ENCODE measurements at places on chromosomes 5 and 9. TPM values are rescaled to one million over a fixed set of nuclear protein-coding genes. Genes with fewer than 3 reads are reported as not detected.
A peak's percentile ranks its signal among the peaks of the same experiment; 100 is the strongest.

DNA sequence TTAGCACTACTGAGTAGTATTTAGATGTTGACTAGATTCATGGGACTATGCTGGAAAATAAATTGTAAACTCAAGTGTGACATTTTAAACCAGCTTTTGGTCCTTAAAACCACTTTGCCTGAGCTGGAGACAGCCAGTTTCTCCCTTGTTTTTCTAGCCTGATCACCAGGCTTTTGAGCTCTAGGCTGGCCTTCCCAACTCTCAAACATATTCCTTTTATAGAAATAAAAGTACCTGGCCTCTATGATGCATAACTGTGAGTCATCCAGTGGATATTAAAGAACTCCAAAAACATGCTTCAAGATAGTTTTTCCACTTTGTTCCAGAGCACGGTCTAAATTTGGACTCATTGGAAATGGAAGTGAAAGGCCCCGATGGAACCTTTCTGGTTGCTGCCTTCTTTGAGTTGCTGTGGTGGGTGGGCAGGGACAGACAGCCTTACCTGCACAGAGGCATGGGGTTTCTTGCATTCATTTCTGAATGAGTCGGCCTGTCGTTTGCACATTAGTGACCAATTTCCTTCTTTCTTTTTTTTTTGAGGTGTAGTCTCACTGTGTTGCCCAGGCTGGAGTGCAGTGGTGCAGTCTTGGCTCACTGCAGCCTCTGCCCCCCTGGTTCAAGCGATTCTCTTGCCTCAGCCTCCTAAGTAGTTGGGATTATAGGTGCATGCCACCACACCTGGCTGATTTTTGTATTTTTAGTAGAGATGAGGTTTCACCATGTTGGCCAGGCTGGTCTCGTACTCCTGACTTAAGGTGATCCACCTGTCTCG, 43.1 kb downstream of the TRIO start:
- no peak for DNase-seq

DNA sequence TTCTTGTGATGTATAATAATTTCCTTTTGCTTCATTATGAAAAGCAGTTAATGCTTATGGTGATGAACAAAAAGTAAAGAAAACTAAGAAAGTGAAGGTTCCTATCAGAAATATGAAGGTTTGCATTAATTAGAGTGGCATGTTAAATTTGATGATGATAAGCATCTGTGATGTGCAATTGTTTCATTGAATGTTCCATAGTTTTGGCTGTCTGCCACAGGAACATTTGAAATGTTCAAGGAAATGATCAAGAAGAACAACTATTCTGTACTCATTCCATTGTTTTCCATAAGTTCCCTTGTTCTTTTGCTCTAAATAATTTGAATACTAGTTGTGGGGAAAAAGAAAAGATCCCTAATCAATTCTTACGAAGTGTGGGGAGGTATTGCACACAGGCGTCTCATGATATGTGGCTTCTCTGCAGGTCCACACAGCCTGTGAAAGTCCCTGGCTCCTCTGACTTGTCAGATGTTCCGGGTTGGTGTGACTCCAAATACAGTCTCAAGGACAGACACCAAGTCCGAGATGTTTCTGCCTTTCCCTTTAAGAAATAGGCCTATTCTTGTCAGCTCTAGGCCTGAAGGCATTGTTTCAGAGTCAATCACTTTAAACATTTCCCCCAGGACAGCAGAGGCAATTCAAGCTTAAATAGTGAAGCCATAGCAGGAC, 152.6 kb upstream of the MAST4 start:
- no peak for DNase-seq

DNA sequence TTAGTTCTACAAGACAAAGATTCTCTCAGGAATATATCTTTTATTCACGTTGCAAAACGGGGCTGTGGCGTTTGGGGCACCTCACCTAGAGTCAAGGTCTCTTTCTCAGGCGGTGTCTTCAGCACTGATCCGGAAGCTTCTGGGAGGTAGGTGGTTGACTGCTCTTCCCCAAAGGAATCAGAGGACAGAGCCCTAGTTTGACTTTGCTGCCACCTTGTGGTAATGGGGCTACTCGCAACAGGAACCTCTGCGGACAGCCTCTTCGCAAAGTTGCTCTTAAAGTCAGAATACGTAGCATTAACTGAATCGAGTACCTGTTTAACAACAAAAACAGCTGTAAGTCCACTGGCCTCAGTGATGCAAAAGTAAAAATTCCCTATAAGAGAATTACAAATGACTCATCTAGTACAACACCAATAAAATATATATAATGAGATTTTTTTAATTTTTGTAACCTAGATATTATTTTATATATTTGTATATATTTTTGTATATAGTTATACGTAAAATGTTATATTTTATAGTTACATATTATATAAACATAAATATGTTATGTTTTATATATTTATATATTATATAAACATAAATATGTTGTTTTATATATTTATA, 13.3 kb upstream of the GPX8 start:
- peak; percentile 31 for DNase-seq

DNA sequence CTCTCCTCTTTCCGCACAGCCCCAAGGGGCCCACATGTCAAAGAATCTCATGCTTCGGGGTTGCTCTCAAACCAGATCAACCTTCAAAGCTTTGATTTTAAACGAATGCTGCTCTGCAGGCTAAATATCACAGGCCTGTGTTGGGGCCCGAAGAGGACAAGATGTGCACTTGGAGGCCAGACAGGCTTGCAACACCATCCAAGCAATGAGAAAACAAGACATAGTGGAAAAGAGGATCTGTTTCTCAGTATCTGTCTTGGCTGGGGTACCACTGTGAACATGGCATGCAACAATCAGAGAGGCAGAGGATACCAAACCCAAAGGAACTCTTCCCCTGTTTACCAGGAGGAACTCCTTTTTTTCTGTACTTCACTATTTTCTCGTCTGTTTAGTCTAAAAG, 321.8 kb downstream of the SLIT3 start:
- no peak for DNase-seq

TRIM14 gene
- total RNA-seq: 53.3 TPM

Data from GM12878 (cell line).